ENCODE measurements at places on chromosomes 1 and 21. TPM values are rescaled to one million over a fixed set of nuclear protein-coding genes. Genes with fewer than 3 reads are reported as not detected.

DNA sequence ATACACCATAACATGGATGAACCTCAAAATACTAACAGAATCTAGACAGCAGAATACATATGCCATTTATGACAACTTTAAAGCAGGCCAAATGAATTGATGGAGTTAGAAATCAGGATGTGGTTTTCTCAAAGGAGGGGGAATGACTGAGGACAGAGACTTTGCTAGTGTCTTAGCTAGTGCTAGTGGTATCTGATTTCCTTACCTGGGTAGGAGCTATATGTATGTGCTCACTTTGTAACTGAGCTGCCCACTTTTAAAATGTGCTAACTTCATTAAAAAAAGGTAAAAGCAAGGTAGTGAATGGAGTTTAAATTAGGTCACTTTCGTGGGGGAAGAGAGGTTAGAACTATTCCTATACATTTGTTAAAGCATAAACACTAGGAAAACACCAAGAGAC is 2.6 kb downstream of the GTF2B start:
- no peak for DNase-seq

DNA sequence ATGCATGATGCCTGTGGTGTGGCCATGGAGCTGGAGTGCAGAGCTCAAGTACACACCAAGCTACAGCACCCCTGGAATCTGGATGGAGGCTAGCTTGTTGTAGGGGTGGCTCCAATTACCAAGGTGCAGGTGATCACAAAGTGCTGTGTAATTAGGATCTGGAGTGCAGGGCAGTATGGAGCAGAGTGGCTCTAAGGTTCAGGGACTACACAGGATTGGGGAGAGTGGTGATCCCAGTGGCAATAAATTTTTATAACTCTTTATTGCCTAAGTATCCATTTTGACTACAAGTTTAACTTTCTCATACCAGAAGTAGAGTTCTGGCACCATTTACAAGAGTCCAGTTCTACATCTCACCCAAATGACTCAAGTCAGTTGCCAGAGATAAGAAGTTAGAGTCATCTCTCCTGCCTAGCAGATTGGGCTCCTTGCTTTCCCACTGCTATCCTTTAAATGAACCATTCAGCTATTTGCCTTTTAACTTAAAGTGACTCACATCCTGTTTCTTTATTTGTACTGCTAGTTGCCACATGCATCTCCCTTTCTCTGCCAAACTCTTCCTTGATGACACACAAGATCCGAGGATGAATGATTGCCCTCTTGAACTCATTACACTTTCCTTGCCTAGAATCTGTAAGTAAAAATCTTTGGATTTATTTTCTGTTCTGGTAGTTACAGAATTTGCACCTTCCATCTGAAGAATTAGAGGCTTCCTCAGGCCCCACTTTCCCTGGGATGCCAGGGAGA is 427.2 kb downstream of the KCNT2 start:
- no peak for DNase-seq

DNA sequence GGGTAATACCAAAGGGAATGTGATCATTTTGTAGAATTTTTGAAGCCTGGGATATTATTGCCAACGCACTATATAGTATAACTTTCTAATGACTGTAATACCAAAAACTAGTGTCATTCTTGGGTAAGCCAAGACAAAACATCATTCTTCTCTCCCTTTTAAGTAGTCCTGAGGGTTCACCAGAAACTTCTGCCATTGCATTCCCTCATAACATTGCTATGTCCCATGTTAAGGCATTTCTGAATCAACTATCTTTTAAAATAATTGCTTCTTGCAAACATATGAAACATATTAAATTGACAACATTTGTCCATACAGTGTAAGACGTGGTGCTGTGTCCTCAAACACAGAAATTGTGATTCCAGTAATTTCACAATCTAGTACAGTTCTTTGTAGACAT is 29.9 kb upstream of the C1orf21 start:
- DNase-seq, result no peak

GRCh38 chr1:98393719-98394118 is 267.8 kb upstream of the SNX7 start:
- DNase-seq, result no peak

VPS45 gene
- total RNA-seq, result 35.4 TPM

S100A5 gene
- total RNA-seq, result 4.4 TPM

MAP1LC3C gene
- total RNA-seq, result not detected

CD84 gene
- total RNA-seq, result 10.2 TPM
